Coronary artery (tissue), 2 donors: ENCODE measurements at places on chromosomes 6 and 20.
A peak's percentile ranks its signal among the peaks of the same experiment; 100 is the strongest.

DNA sequence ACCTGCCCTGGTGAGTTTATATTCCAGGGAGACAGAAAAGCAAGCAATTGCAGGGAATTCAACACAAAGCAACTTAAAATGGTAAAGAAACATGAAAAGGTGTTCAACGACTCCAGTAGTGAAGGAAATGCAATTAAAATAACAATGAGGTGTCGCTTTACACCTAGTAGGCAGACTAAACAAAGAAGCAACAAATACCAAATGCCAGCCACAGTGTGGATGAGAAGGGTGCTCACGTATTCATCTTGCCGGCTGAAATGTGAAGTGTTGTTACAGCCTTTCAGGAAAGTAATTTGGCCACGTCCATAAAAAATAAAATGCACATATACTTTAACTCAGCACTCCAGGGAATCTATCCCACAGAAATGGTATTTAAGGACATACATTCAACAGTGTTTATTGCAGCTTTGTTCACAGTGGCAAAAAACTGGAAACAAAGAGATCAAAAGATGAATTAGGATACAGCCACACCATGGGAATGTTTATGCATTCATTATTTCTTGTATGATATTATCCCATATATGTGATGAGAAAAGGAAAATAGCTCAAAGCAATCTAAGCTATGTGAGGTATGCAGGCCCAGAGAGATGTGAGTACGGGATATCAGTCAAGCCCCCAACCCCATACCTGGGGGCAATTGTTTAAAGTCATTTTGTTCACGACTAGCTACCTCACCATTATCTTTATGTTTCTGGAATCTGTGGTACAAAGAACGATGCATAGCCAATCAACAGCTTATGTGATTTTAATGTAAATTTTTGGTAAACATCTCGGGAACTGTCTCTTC, 266.0 kb upstream of the SOX4 start:
- no peak for DNase-seq

DNA sequence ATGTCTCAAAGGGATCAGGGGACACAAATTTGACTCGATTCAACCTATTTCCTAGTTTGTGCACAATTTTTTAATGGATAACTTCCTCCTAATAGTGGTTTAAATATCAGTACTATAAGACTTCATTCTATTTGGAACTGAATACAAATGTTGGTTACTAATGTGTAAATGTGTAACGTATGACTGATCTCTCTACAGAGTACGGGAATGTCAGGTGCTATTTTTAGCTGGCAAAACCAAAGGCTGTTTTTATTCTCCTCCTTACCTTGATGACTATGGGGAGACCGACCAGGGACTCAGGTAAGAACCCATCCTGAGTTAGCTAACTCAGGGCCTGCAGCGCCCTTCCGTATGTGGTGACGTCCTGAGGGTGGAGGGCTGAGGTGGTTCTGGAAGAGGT, 33.0 kb downstream of the PRPH2 start:
- DNase-seq: no peak

DNA sequence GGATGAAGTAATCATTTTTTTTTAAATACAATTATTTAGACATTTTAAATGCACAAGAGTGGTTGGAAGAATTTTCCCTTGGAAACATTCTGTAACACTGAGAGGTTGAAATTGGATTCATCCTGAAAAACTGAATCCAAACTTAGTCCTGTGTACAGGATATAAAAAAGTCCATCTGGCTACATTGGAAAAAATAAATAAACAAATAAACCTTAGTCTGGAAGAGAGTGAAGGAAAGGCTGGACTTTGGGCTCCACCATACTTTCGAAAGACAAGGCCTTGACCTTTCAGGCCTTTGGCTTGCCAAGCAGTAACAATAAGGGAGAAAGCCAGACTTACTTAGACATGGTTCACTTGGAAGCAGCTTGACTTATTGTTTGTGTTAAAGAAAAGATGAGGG, 664.3 kb downstream of the TENT5A start:
- no peak for DNase-seq

GRCh38 chr6:7880718-7881107, 29.9 kb downstream of the TXNDC5 start:
- no peak for DNase-seq

- DNase-seq: no peak
Observed at GRCh38 chr6:162395181-162395580, 332.4 kb downstream of the PRKN start.

DNA sequence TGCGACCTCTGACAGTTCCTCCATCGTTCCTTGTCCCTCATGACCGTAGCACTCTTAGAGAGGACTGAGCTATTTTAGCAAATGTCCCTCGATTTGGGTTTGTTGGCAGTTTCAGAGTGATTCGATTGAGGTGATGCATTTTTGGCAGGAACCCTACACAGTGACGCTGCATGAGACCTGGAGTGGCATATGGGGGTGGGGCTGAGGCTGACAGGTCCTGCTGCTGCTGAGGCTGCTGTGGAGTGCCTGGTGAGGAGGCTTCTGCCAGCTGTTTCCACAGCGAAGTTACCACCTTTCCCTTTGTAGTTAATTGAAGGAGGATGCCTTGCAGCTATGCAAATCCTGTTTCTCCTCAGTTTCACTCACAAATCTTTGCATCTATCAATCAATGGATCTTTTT, 19.8 kb downstream of the PXDC1 start:
- no peak for DNase-seq

- no peak for DNase-seq
Observed at GRCh38 chr6:5996714-5997419, 9.9 kb downstream of the NRN1 start.

- no peak for DNase-seq
Observed at GRCh38 chr20:528923-529604, 14.5 kb downstream of the CSNK2A1 start.

GRCh38 chr6:7087491-7087979, 20.2 kb upstream of the RREB1 start:
- no peak for DNase-seq

DNA sequence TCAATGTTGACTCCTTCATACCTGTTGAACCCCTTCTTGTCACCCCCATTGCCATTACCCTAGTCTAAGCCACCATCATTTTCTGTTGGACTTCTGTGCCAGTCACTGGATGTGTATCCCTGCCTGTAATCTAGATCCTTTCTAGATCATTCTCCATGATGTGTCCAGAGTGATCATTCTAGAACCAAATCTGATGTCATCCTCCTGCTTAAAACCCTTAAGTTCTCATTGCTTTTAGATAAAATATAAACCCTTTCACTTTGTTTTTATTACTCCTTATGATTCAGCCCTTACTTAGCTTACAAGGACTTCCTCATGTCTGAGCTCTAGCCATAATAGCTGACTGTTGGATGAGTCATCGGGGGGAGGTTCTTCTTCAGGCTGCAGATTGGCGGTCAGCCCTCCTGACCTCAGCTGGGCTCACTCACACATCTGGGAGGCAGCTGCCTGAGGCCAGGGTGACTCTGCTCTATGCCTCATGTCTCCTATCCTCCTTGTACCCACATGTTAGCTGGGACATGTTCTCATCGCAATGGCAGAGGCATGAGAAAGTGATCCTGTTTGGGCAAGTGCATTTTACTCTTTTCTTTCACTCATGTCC, 287.6 kb downstream of the ESR1 start:
- peak; percentile 90 for DNase-seq

GRCh38 chr6:38039502-38039901, 220.0 kb downstream of the ZFAND3 start:
- DNase-seq: no peak

DNA sequence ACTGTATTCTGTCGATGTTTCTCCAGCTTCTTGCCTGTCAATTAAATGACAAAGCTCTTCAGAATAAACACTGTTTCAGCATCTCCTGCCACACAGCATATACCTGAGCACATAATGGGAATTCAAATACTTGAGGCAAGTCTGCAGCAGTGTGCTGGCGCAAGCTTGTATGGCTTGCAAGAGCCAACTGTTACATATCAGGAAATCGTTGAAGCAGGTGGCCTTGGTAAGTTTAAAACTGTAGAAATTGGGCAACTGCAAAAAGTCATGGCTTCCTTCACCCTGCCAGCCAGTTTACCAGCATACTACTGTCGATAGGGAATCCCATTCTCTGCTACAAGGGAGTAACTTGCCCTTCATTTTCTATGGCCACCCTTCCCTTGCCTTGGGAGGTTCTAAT, 23.0 kb downstream of the CPNE1 start:
- no peak for DNase-seq

DNA sequence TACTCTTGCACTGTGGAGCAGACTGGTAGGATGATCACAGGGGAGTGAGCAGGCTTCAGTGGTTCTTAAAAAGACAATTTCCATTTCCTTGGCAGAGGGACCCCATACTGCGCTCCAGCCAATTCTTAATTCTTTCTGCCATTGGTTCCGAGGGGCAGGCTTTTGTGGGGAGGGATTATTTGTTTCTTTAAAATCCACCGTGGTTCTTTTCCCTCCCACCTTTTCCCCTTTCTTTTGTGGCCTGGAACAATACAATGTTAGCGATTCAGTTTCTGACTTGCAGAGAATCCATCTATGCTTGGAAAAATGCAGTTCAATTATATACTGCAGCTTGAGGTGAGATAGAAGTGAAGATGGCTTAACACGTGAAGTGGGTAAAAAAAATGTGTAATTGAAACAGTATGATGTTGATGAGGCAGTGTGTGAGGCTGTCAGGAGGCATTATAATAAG, 379.0 kb upstream of the FLRT3 start:
- no peak for DNase-seq

- no peak for DNase-seq
Observed at GRCh38 chr20:37956107-37956585, 53.2 kb downstream of the VSTM2L start.

DNA sequence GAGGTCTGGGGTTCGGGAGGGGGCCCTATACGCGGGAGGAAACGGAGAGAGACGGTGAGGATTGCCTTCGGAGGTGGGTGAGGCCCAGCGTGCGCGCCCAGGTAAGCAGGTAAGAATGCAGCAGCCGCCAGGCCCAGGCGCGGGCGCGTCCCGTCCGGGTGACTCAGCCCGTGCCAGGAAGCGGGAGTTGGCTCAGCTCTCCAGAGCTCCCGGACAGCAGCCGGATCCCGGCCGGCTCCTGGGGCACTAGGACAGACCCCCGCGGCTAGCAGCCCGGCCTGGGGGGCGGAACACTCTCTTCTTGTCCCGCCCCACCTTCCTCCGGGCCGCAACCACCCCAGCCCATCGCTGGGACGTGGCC, 1.5 kb upstream of the MDFI start:
- no peak for DNase-seq

GRCh38 chr6:7390226-7390878, 744 bp downstream of the RIOK1 start:
- DNase-seq: no peak

DNA sequence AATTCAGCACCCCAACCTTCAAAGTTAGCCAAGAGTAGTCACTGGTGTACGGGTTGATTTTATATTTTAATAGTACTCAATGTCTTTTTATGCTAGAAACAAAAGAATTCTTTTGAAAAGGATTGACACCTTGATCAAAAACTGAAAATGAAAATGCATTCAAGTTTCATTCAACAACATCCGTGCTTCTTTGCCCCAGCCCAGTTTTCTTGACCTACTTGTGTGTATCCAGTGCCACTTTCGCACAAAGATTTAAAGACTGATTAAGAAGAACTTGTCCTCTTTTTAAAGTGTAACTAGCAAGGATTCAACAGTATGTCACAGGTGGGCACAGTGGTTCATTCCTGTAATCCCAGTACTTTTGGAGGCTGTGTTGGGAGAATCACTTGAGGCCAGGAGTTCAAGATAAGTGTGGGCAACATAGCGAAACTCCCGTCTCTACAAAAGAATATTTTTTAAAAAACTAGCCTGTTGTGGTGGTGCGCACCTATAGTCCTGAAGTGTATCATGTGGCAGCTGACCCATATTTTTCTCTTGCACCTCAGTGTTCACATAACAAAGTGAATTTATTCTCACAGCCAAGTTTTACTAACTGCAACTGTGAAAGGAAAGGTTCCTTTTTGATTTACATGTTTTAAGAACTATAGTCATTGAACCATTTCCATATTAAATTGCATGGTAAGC, 22.7 kb upstream of the CD2AP start:
- DNase-seq: no peak

- no peak for DNase-seq
Observed at GRCh38 chr20:24469116-24469893, at the start of gene SYNDIG1. SYNDIG1 (plus strand) TSS chr20:24469629; CDS start chr20:24543098, 73,469 bp downstream.

GRCh38 chr6:145836772-145837171, 22.2 kb upstream of the FBXO30 start:
- DNase-seq: no peak

DNA sequence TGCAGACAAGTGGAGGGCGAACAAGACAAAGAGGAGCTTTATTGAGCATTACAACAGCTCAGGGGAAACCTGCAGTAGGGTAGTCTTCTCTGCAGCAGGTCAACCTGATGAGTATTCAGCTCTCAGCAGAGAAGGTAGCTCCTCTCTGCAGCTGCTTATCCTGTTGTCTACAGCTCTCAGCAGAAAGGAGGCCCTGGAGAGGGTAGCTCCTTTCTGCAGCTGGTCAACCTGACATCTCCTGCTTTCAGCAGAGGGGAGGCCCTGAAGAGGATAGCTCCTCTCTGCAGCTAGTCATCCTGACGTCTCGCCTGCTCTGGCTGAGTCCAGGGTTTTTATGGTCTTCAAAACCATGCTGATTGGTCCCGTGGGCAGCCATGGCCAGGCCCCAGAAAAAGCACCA, 113.6 kb downstream of the CD24 start:
- no peak for DNase-seq

GRCh38 chr6:16355238-16355637, 116.9 kb downstream of the GMPR start:
- no peak for DNase-seq

- no peak for DNase-seq
Observed at GRCh38 chr6:135145063-135145800, 35.9 kb upstream of the MYB start.

- no peak for DNase-seq
Observed at GRCh38 chr20:21574443-21574842, 60.6 kb upstream of the NKX2-2 start.

- DNase-seq: no peak
Observed at GRCh38 chr20:45008521-45009049, 42.3 kb downstream of the STK4 start.

DNA sequence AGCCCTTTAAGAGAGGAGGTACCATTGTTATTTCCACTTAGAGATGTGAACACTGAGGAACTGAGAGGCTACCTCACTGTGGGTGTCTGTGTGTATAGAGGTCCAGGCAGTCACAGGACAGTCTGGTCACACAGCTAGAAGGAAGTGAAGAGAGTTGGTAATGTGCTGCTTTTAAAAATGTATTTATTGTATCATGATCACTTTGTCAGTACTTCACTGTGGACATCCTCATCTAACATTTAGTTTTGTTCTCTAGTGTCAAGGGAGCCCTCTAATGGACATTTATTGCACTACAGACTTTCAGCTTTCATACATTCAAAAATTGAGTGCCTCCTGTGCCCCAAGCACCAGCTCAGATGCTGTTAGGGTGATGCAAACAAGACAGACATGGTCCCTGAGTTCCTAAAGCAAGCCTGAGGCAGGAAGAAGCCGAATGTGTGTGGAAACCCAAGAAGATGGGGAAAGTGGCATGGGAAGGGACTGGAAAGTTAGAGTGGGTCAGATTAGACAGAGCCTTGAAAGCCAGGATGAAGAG, 123.0 kb downstream of the SLC16A10 start:
- no peak for DNase-seq
